ENCODE measurements at places on chromosomes 1 and 21.

DNA sequence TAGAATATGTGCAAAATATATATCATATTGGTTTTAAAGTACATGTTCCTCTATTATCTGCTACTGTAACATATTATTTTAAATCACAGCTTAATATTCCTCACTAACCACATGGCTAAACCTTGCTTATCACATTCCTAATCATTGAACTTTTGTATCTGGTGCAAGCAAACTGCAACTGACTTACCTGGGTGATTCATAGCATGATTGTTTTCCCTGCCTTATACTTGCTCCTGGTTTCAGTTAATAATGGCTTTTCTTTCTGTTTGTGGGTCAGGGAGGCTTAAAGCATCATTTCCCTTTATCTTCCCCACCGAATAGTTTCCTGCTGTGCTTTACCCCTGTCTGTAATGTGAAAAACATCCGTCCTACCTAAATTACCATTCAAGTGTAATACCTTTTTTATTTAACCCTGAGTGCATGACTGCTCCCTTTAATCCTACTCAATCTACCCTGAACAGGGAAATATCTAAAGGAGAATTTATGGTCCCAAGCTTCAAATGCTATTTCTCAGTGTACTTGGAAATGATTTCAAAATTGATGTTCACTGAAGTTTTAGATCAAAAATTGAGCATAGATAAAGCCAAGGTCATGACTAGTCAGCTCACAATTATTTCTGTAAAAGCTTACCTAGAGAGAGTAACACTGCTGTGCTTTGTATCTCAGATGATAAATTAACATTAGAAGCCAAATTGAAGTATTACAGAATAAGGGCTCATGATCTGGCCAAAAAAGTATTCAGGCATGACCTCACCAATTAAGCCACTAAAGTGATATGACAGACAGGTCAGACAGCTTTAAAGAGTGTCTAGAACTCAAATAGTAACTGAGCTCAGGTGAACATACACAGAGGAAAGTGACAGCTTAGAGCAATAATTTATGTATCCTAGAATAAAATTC is 507.1 kb downstream of the BRINP3 start:
- no peak for DNase-seq

DNA sequence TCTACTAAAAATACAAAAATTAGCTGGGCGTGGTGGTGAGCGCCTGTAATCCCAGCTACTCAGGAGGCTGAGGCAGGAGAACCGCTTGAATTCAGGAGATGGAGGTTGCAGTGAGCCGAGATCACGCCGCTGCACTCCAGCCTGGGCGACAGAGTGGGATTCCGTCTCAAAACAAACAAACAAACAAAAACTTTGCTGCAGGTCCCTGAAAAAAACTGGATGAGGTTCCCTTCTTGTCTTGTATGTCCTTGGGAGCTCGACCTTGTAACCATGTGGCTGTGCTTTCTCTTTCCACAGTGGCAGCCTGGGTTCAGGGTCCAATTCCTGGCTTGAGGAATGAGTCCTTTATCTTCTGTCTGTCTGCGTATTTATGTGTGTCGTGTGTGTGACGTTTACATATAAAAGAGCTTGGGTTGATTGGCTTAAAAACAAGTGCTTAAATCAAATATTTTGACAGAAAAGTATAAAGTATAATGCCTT is 18.0 kb upstream of the COX20 start:
- no peak for DNase-seq

DNA sequence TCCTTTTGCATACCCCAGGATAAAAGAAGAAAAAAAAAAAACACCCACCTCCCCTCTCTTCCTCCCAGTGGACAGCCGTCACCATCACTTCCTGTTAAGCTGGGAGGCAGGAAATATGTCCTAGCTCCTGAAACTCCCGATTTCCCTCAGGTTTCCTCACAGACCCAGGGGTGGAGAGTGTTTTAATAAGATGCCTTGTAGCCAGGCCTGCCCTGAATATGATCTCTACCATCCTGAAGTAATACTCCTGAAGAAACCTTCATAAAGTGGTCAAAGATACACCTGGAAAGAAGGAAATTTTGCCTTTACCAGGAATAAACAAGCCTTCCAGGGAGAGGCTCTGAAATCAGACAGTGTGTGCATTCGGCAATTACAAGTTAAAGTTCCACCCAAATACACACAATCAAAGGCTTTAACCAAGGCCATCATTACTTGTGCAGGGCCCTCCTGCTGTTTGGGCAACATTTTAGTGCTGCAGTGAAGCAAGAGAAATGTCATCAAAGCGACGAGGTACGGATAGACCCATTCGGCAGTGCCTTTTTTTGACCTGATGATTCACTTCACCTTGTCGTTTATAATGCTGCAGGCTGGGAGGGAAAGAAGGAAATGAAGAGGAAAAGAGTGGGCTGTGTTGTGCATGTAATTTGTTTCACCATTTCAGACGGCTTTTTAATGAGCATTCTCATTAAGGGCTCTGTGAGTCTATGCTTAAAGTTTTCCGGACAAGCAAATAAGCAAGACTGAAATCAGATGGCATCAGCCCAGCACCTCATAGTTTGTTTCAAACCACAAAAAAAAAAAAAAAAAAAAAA is 41.0 kb upstream of the RASAL2 start:
- no peak for DNase-seq

GRCh38 chr1:237672748-237673147 is 218.0 kb downstream of the ZP4 start:
- DNase-seq = no peak

DNA sequence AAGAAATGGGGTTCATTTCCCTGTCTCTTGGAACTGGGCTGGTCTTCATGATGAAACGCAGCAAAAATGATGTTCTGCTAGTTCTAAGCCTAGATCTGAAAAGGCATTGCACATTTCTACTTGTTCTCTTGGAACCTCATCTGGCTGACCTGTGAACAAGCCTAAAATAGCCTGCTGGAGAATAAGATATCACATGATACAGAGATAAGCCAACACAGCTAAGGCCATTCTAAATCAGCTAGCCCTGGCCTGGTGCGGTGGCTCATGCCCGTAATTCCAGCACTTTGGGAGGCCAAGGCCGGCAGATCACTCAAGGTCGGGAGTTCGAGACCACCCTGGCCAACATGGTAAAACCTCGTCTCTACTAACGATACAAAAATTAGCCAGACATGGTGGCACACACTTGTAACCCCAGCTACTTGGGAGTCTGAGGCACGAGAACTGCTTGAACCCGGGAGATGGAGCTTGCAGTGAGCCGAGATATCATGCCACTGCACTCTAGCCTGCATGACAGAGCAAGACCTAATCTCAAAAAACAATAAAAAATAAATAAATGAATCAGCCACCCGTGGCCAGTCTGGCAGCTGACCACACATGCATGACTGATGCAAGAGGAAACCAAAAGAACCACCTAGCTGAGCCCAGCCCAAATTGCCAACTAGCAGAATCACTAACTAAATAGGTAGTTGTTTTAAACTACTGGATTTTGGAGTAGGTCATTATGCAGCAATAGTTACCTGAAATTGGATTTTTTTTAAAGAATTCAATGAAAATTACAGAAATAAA is 18.0 kb downstream of the CD244 start:
- no peak for DNase-seq

GRCh38 chr1:188155261-188155660 is 1326.5 kb downstream of the PLA2G4A start:
- DNase-seq = no peak

- DNase-seq = no peak
These were observed 13.8 kb upstream of the FCGR2A start for GRCh38 chr1:161491472-161491871.

DNA sequence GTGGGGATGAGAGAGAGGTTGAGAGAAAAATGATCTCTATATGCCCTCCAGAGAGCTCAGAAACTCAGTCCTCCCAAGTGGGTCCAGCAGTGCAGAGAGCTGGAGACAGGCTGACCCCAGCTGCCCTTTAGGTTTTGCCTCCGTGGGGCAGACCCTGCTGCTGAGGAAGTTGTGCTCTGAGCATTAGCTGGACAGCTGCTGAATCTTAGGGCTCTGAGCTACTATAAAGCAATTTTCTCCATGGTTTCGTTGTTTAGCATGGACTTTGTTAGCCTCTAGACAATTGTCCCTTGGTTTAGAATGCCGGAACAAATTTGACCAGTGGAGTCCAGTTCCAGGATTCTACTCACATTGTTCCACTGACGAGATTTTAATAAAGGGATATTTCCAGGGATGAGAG is 22.1 kb downstream of the BATF3 start:
- DNase-seq = no peak

DNA sequence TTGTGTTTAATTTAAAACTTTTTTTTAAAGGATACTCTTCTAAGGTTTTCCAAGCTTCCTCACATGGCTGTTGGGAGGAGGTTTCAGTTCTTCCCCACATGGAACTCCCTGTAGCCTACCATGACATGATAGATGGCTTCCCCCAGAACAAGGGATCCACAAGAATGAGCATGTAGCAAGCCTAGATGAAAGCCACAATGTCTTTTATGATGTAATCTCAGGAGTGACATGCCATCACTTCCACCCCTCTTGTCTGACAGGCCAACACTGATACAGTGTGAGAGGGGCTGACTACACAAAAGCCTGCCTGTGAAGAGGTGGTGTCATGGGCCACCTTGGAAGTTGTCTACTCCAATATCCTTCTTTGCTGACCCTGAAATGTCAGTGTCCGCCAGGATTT is 32.0 kb downstream of the CD34 start:
- no peak for DNase-seq

GRCh38 chr1:28297826-28298225 is 31.0 kb upstream of the MED18 start:
- peak; percentile 29 for DNase-seq

DNA sequence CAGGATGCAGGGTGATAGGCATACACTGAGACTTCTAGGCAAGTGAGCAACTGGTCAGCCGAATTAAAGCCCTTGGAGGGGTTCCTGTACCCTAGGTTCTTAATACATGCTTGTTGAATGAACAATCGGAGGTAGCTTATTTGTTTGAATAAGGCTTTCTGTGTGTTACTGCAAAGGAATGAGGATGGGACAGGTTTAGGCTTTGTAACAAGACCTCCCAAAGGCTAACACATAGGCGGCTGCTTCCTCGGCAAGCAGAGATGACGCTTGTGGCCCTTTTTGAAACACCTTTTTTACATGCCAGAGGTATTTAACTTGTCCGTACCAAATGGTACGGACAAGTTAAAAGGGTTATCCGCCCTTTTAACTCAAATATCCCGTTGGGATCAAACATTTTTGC is 511.6 kb downstream of the KIF26B start:
- DNase-seq = no peak

DNA sequence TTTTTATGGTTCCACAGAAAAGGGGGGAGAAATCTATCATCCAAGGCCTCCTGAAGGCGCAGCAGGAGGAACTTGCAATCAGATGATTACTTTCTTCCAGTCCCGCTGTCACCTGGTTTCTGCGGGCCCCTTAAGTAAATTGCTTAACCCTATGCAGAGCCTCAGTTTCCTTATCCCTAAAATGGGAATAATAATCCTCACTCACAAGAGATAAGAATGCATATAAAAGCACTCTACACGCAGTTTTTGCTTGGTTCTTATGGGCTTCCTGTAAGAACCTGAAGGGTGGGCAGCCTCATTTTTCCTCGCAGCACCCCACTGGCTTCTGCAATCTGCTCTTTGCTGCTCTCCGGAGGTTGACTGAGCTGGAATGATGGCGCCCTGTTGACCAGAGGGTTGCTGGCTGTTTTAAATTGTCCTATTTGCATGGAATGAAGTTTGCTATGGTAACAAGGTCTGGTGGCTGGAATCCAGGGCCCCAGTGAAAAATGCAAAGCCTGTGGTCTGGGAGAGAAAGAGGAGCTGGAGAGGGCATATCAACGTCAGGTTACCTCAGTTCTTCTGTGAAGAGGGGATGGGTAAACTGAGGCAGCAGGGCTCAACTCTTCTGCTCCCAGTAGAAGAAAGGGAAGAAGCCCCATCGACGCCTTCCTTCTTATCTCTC is 1.0 kb upstream of the KAZN start:
- DNase-seq = no peak

DNA sequence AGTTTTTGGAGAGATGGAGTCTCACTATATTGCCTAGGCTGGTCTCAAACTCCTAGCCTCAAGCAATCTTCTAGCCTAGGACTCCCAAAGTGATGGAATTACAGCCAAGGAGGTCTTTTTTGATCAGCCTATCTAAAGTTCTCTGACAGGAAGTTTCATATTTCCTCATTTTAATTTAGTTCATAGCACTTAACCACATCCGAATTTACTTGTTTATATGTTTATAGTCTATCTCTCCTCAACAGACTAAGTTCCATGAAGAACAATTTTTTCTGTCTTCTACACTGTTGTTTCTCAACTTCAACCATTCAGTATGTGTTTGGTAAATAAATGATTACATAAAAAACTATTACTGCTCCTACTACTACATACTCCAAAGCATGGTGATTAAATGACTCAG is 47.9 kb downstream of the GON4L start:
- no peak for DNase-seq

- no peak for DNase-seq
These were observed 39.3 kb downstream of the NCF2 start for GRCh38 chr1:183550915-183551314.

DNA sequence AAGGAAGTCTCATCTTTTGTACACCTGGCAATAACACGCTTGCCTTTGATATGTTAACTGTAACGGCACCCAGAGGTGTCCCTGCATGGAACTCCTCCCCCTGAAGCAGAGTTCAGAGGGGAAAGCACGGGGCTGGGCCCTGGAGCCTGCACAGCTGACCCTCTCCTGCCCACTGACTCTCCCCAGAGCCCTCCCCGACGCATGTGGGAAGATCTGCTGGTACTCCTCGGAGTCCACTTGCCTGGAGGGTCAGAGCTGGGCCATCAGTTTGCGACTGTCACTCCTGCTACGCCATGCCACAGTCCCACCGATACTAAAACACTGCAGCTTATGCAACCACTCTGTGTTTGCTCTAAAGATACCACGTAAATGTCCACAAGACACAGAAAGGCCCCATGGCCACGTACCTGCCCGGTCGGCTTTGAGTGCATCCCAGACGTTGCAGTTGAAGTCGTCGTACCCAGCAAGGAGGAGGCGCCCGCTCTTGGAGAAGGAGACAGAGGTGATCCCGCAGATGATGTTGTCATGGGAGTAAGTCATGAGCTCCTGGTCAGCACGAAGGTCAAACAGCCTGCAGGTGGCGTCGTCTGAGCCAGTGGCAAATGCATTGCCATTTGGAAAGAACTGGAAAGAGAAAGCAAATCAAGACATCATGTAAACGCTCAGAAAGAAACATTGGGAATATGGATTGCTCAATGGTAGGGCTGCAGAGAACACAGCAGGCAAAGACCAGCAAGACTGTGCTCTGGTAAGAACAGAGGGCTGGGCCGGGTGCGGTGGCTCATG is 10.6 kb upstream of the NADK start:
- DNase-seq = no peak

GRCh38 chr1:171226747-171227370 is 21.4 kb upstream of the FMO1 start:
- DNase-seq = no peak
